AG10803 (cell line): ENCODE measurements at places on chromosomes 13 and 19.

DNA sequence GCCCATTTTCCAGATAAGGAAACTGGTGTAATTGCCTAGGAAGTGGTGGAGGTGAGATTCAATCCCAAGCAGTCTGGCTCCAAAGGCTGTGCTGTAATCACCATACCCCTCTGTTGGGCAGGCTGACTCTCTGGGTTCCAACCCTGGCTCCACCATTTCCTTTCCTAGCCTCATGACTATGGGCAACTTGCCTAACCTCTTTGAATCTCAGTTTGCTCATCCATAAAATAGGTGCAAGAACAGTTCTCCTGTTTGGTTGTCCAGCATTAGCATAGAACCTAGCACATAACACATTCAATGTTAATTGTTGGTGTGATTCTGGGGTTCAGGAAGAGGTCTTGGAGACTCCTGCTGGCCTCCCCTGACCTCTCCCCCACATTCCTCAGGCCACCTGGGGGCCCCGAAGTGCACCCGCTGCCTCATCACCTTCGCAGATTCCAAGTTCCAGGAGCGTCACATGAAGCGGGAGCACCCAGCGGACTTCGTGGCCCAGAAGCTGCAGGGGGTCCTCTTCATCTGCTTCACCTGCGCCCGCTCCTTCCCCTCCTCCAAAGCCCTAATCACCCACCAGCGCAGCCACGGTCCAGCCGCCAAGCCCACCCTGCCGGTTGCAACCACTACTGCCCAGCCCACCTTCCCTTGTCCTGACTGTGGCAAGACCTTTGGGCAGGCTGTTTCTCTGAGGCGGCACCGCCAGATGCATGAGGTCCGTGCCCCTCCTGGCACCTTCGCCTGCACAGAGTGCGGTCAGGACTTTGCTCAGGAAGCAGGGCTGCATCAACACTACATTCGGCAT lies 2.2 kb downstream of the ZNF576 start:
- DNase-seq, result no peak

DNA sequence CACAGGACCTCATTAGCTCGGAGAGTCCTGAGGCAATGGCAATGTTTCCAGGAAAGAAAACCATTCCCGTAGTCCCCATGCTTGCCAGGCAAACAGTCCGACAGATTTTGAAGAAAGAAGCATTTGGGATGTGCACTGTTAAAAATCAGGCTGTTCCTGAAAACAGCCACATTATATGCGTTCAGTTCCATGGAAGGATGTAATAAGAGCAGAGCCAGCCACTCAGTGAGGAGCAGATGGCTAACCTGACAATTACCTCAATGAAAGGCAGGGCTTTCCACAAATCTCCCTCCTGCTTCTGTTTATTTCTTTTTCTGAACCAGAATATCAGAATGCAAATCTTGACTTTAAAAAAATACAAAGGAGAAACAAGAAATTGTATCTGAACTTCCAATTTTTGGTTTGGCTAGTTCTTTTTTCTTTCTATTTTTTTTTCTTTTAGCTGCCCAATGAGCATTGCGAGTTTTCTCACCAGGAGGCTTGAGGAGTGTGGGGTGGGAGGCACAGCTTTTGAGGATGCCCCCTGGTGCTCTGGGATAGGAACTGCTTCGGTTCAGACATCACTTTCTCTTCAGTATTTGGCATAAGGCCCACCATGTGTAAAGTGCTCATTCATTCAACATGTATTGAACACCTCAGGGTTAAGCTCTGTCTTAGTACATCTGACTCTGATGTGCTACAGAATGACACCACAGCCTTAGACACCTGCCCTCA lies 124.2 kb downstream of the TBC1D4 start:
- peak; percentile 50 for DNase-seq

- DNase-seq, result peak; percentile 72
These were observed 13.6 kb downstream of the CFD start for GRCh38 chr19:873084-873483.

DNA sequence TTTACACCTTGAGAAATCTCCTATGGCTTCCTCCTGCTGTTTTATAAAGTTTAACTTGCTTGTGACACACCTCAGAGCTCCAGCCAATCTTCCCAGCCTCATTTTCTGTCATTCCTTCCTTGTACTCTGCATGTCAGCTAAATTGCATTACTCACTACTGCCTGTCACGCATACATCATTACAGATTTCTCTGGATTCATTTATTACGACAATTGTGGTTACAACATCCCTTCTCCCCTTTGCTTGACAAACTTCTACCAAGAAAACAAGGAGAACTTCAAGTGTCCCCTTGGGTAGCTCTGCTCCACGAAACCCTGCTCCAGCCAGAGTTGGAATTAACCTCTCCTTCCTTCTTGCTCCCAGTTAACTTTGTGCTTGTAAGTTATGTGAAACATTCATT lies 22.0 kb upstream of the GPR18 start:
- peak; percentile 85 for DNase-seq

- peak; percentile 74 for DNase-seq
These were observed 23.0 kb downstream of the GPC6 start for GRCh38 chr13:93249364-93250306.

- no peak for DNase-seq
These were observed 452.6 kb upstream of the KLF12 start for GRCh38 chr13:74586847-74587246.

- no peak for DNase-seq
These were observed 14.1 kb downstream of the SLC27A5 start for GRCh38 chr19:58497634-58498170.

DNA sequence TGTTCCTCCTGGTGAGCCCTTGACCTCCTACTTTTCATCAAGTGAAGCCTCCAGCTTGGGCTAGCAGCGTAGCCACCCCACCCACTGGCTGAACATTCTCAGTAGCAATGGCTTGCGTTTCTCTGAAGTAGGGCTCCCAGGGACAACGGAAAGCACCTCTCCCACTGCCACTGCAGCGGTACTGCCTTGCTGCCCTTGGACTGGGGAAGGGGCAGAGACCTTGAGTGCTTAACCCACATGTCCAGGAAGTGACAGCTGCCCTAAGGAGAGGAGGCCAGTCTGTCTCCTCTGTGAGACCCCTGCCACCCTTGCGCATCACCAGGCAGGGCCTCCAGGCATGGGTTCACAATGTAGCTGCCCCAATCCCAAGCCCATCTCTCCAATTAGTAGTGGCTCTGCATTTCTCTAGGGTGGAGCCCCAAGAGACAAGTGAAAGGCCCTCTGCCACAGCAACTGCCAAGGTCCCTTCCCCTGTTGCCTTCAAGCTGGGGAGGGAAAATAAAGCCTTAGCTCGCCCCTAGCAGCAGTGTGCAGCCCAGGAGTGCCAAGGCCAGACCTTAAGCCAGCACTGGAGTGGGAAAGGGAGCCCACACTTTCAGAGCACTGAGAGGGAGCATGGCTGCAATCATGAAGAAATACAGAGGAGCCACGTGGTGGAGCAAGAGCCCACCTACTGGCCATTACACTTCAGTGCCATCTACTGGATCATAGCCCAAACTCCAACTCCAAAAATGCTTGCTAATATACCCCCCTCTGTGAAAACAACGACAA lies 175.9 kb upstream of the TRPC4 start:
- DNase-seq, result peak; percentile 22

DNA sequence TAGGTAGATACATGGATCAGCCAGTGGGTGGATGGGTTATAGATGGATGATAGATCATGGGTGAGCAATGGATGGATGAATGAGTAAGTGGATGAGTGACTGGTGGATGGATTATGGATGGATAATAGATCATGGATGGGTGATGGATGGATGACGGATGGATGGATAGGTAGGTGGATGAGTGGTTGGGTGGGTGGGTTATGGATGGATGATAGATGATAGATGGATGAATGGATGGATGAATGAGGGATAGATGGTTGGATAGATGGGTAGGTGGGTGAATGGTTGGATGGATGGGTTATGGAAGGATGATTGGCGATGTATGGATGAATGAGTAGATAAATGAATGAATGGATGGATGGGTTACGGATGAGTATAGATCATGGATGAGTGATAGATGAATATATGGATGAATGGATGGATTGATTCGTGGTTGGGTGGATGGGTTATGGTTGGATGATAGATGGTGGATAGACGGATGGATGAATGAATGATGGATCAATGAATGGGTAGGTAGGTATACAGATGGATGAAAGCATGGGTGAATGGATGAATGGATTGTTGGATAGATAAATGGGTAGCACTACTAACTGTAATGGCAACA lies 27.0 kb upstream of the PTPRS start:
- no peak for DNase-seq
